Stimulated activated CD4-positive, alpha-beta T cell treated with anti-CD3 and anti-CD28 coated beads, Interleukin-4, amount 100 ng/mL, for 48 hours (primary cell): ENCODE measurements at places on chromosomes 3 and 15.

DNA sequence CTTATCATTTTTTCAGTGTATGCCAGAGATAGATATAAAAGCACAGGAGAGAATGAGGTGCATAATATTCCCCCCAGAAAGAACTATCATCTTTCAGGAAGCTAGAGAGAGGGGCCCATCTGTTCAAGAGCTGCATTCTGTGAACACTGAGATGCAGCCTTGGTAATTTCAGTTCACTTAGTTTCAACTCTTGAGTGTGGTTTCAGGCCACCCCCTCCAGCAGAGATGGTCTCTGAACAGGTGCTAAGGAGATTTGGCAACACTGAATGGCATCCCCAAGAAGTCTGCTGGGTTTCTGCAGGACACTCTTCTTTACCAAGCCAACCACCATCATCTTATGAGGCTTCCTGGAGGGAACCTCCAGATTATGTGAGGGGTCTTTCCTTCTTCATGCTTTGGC lies 30.4 kb upstream of the LIMD1 start:
- no peak for DNase-seq

DNA sequence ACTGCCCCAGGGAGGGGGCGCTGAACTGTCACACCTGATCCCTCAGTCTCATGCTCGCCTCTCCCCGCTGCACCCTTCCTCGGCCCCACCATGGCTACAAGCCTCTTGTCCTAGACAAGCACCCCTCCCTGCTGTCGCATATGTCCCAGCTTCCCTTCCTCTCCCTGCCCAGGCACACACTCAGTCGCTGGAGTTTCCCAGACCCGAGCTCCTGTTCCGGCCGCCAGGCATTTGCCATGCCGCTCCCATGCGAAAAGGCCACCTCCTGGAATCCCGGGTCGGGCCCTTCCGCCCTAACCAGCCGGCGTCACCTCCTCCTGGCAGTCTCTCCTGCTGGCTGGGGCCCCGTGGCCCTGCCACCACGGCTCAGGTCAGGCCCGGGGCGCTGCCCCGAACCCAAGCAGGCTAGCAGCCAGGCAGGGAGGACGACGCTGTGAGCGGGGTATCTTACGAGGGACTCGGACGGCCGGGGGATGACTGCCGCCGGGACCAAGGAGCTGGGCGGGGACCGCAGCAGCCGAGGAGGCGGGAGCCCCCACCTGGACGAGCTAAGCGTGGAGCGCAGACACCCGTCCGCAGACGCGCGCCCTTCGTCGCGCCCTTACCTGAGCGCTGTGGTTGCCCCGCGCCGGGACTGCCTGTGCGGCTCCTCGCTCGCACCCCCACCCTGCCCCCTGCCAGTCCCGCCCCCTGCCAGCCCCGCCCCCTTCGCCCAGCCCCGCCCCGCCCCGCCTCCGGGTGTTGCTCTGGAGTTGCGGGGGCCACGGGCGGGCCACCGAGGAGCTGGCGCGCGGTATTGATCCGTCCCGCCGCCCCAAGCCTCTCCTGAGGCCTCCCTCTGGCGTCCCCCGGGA lies at the start of gene ALS2CL:
Gene ALS2CL, minus strand, starts transcription at position 642 of the 854 bp plus-strand sequence. CDS start 4,239 bp downstream, outside the sequence.
- DNase-seq, result peak; percentile 49

DNA sequence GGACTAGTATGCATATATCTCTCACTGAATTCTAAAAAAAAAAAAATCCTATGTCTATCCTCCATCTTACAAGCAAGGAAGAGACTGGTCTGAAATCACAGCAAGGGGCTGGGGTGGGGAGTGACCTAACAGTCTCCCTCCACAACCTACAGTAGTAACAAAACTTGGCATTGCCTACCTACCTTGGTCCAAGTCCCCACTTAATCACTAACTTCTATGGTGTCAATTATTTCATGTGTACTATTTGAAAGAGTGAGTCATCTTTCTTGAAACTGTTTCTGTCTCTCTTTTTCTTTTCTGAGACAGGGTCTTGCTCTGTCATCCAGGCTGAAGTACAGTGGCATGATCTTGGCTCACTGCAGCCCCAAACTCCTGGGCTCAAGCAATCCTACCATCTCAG lies 36.8 kb downstream of the CHAC1 start:
- no peak for DNase-seq

DNA sequence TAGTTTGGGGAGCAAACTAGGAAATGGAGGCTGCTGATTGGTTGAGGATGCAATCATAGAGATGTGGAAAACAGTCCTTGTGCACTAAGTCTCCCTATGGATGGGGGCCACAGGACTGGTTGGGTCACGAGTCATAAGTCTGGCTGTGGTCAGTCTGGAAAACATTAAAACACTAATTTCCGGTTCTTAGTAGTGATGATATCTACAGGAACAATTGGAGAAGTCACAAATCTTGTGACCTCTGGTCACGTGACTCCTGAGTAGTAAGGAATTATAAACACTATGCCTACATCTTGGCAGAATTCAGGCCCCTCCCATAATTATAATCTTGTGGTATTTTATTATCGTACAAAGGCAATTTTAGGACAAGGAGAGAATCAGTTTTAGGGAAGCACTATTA lies 317.3 kb upstream of the ARPP21 start:
- no peak for DNase-seq

- DNase-seq, result peak; percentile 47
Observed at GRCh38 chr3:106176734-106177133, 307.9 kb upstream of the CBLB start.

- no peak for DNase-seq
Observed at GRCh38 chr3:24161841-24162240, 216.8 kb downstream of the NR1D2 start.

DNA sequence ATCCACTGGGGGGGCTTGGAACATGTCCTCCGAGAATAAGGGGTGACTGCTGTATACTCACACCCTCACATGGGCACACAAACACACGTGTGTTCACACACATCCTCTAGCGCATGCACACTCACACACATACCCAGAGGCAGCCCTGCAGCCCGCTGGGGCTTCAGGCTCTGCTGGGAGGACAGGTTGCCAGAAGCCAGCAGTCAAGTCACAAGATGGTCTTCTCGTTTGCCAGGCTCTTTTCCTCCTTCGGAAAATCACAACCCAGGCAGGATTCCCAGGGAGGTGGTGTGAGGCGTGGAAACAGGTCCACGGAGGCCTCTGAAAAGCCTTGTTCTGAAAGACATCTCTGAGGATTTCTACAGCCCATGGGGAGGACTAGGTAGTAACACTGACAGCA lies 26.8 kb downstream of the MEGF11 start:
- no peak for DNase-seq

DNA sequence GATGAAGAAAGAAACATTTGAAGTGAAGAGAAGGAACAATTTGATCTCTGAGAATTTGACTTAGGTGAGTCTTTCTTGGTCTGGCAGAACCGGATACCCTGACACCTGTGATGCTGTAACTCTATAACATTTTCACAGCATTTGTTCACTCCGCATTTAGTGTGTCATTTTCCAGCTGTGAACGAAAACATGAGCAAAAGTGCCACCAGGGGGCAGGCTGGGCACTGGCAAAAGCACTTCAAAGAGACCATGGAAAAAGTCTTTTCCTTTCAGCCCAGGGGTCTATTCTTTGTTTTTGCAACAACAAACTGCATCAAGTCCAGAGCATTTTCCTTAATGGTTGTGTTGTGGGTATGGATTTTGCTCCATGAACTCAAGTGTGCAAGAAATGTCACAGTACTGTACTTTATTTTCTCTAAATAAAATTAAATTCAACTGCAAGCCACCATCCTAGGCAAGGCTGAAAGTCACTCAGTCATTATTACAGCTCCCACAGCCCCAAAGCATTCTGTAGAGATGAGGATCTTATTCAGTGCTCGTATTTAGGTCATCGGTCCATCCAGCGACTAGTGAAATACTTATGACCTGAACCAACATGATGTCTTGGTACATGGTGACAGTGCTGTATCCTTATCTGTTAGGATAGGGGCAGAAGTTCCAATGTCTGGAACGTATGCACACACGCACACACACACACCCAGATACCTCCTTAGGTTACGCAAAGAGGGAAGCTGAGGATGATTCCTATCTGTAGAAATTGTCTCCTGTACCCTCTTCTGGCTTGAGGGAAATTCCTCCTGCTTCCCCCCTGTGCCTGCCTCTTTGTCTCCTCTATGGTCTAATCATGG lies 125.5 kb downstream of the GADL1 start:
- peak; percentile 60 for DNase-seq

DNA sequence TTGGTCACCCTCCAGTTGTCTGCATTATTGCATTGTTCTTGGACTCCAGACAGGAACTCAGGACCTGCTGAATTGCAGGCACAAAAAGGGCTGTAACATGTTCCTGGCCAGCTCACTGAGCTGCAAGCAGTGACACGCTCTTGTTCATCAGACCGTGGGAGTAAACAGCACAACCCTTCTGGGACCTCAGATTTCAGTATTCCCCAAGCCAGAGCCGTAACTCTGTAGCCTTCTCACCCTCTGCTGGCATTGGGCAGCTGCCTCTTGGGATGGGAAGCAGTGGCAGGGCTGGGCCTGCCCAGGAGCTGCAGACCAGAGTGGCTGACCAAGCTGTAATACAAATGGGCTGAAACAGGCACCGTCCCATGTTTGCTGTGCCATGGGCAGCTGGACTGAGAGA lies 607.1 kb upstream of the BCHE start:
- no peak for DNase-seq

GRCh38 chr3:171850960-171851659 lies 8.0 kb downstream of the TMEM212 start:
- DNase-seq, result no peak

DNA sequence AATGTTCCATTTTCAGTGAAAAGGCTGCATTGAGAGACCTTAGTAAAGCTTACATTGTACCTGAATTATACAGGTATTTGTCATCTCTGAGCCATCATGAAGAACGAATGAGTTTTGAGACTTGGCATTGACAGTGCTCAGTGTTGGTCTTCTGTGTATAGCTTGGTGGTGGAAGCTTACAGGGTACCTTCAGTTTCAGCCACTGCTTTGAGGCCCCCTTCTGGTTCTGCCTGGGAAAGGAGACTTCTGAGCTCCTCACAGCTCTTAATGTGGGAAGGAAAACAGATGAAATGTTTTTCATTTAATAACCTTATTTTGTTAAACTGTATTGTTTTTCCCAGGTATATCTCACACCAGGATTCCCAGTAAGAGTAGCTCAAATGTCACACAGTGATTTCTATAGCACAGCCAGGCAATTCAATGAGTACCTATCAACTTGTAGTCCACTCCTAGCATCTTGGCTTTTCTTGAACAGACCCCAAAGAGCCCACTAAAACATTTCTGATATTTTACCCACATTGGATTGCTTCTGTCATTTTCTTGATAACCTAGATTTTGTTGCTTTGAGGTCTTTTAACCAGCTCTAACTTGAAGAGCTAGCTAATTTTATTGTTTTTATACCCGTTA lies 5.6 kb downstream of the SERPINI1 start:
- DNase-seq, result no peak
